Daoy (cell line): ENCODE measurements at places on chromosomes 5 and 9. TPM values are rescaled to one million over a fixed set of nuclear protein-coding genes. Genes with fewer than 3 reads are reported as not detected.
A peak's percentile ranks its signal among the peaks of the same experiment; 100 is the strongest.

DNA sequence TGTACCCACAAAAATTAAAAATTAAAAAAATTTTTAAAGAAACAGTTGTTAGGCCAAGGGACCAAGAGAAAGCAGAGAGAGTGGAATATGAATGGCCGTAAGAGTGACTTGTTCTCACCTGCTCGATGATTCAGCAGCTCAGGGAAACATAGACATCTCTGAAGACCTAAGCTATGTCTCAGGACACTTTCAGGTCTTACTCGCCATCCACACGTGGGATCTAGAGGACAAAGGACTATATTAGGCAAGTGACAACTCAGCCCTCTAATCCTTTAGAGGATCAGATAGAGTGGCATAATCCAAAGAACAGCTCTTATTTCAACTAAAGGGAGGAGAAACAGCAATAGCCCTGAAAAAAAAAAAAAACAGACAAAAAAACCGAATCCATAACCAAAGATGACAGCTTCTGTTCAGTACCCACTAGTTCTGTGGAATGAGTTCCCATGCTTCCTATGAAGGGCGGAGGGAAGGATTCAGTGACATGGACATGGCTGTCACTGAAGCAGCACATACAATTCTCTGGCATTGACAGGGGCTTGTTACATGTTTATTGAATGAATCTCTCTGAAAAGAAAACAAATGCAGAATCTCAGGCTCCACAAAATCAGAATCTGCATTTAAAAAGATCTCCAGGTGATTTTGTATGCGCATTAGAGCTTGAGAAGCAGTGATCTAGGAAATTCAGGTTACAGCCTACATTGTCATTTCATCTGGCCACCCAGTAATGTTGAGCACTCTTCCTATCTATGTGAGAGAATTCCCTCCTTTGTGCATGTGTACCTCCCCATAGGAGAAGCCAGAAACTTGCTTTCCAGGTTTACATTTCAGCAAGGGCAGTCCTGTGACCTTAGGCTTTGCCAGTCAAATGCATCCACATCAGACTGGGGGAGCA is 96.0 kb downstream of the KIAA1958 start:
- no peak for DNase-seq

- DNase-seq, result no peak
Observed at GRCh38 chr5:95411474-95411873, 20.3 kb downstream of the FAM81B start.

GRCh38 chr9:115127191-115127817 is 9.3 kb upstream of the TNC start:
- DNase-seq, result peak; percentile 68

- no peak for DNase-seq
Observed at GRCh38 chr9:129182625-129183494, 4.8 kb upstream of the IER5L start.

Gene CDH18
- 12.2 and 14.8 TPM in 2 replicates for total RNA-seq
